ENCODE measurements at places on chromosomes 5 and 9. TPM values are rescaled to one million over a fixed set of nuclear protein-coding genes. Genes with fewer than 3 reads are reported as not detected.

TICAM2 gene
- total RNA-seq: 2.1 TPM

JADE2 gene
- total RNA-seq: 23.7 TPM

ARSI gene
- not detected for total RNA-seq

INSYN2B gene
- total RNA-seq: 21.4 TPM

MRRF gene
- 42.6 TPM for total RNA-seq

NKD2 gene
- total RNA-seq: 0.13 TPM
